ENCODE measurements at places on chromosomes 4 and X.

GRCh38 chr4:25015012-25015411 lies 15.7 kb downstream of the LGI2 start:
- peak; percentile 15 for DNase-seq

GRCh38 chr4:2925931-2926860 lies 37.0 kb downstream of the NOP14 start:
- no peak for DNase-seq

DNA sequence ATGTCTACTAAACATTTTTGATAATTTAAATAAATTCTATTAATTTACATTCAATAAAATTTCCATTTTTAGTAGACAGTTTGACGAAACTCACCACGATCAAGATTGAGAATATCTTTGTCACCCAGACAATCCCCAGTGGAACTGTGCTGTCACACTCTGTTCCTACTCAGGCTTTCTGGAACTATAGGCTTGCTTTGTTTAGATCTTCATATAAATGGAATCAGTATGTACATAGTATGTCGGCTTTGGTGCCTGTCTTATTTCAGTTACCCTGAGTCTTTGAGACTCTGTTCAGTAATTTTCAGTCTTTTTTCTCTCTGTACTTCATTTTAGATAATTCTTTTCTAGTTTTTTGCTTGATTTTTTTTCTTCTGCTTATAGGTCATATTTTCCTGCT lies 163.5 kb upstream of the EMCN start:
- no peak for DNase-seq

DNA sequence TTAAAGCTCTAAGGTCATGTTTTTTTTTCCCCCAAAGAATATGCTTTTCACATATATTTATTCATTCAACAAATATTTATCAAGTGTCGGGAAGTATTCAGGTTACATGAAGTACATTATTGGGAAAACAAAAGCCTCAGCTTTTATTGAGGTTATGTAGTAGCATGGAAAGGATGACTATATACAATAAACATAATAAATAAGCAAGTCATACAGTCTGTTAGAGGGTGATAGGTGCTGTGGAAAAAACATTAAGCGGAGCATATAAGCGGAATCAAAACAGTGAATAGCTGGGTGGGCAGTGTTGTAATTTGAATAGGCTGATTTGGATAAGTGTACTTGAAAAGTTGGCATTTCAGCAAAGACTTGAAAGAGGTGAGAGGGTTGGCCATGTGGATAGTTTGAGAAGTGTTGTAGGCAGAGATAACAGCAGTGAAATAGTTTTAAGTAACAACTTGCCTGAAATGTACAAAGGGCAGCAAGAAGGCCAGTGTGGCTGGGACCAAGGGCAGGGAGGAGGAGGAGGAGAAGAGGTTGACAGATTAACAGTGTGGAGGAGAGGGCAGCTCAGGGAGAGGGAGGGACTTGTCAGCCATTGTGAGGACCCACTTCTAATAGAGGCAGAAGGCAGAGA lies 558.7 kb downstream of the SPRY1 start:
- DNase-seq, result no peak

- DNase-seq, result no peak
Measured at GRCh38 chr4:8922481-8922880, 50.8 kb upstream of the HMX1 start.

GRCh38 chrX:144335402-144335801 lies 451.5 kb downstream of the UBE2NL start:
- DNase-seq, result no peak

DNA sequence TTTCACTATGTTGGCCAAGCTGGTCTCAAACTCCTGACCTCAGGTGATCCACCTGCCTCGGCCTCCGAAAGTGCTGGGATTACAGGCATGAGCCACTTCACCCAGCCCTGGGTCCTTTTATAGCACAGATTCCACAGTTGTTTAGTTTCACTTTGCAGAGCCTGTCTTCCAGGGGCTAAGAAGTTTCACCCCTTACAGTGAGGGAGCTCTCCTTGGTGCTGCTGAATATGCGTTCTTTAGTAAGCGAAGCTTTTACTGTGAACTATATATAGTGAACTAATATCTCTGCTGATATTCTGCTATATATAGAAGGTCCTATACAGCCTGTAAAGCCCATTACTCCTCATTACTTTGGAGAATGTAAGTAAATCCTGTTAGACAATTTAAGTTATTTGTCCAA lies 4.2 kb downstream of the TCEAL6 start:
- no peak for DNase-seq

Measured in fibroblast of skin of right biceps (primary cell).